Myocyte (in vitro differentiated cells): ENCODE measurements at places on chromosomes 11 and 22. TPM values are rescaled to one million over a fixed set of nuclear protein-coding genes. Genes with fewer than 3 reads are reported as not detected.

- peak; percentile 37 for DNase-seq
These were observed 42.2 kb upstream of the FAM181B start for GRCh38 chr11:82775736-82776346.

GRCh38 chr11:113311536-113311935 is 2.8 kb upstream of the TTC12 start:
- DNase-seq, result peak; percentile 77

RIBC2 gene
- total RNA-seq, result not detected in 2 replicates

HNRNPUL2 gene
- total RNA-seq, result 8.0 and 8.6 TPM in 2 replicates

OR8G5 gene
- not detected in 2 replicates for total RNA-seq

EHBP1L1 gene
- 591 and 791 TPM in 2 replicates for total RNA-seq
